ENCODE measurements at places on chromosomes 11 and 22.
A peak's percentile ranks its signal among the peaks of the same experiment; 100 is the strongest.

DNA sequence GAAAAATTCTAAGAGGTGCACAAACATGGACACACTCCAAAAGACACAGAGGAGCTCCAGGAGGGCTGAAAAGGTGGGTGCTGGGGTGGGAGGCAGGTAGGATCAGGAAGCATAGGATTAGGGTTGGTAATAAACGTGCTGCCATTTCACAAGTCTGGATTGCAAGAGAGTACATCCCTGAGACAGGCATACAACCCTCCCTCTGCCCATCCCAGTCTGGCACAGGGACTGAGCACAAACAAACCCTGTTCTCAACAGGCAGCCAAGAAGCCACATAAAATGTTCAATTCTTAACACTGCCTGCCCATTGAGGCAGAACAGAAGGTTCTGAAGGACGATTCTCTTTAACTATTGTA lies 18.5 kb downstream of the SLC35F2 start:
- DNase-seq, result no peak

GRCh38 chr11:82462608-82463242 lies 270.9 kb downstream of the FAM181B start:
- no peak for DNase-seq

- DNase-seq, result no peak
These were observed 61.4 kb upstream of the BMAL1 start for GRCh38 chr11:13216019-13216710.

- DNase-seq, result no peak
These were observed 14.2 kb downstream of the MCAT start for GRCh38 chr22:43128928-43129424.

- DNase-seq, result no peak
These were observed 28.6 kb downstream of the FAM83F start for GRCh38 chr22:40023341-40023841.

- DNase-seq, result no peak
These were observed 19.8 kb upstream of the RAPSN start for GRCh38 chr11:47468598-47469214.

DNA sequence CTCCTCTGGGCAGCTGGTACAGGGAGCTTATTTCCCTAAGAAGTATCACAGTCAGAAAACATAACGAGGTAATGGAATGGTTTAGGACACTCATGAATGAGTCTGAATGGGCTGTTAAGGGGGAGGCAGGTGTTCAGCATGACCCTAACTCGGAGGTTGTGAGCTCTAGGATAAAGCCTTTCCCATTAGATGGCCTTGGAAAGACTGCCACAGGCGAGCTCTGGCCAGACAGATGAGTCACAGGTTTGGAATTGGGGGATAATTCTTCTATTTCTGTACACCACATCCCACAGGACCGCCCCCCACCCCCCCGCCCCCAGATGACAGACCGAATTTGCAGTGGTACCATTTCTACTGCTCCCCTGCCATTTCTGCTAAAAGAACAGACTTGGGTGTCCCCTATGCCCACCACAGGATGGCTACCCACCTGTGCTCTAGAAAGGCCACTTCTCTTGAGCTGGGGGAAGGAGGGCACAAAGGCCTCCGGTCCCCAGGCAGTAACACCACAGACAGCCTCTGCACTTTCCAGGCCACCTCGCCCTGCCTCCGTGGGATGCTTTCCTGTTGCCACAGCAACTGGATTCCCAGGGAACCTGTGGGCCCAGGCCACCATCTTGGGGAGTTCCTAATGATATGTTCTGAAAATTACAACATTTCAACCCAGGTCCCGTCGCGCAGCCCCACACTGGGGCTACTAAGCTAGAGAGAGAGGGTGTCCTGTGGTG lies 76.7 kb downstream of the TRIM29 start:
- DNase-seq, result no peak

- no peak for DNase-seq
These were observed 97.9 kb downstream of the MORC2 start for GRCh38 chr22:30870451-30871345.

- DNase-seq, result no peak
These were observed 268.8 kb downstream of the DDX10 start for GRCh38 chr11:108933630-108934029.

- peak; percentile 13 for DNase-seq
These were observed 1.2 kb downstream of the UBE2L6 start for GRCh38 chr11:57566005-57566904.

DNA sequence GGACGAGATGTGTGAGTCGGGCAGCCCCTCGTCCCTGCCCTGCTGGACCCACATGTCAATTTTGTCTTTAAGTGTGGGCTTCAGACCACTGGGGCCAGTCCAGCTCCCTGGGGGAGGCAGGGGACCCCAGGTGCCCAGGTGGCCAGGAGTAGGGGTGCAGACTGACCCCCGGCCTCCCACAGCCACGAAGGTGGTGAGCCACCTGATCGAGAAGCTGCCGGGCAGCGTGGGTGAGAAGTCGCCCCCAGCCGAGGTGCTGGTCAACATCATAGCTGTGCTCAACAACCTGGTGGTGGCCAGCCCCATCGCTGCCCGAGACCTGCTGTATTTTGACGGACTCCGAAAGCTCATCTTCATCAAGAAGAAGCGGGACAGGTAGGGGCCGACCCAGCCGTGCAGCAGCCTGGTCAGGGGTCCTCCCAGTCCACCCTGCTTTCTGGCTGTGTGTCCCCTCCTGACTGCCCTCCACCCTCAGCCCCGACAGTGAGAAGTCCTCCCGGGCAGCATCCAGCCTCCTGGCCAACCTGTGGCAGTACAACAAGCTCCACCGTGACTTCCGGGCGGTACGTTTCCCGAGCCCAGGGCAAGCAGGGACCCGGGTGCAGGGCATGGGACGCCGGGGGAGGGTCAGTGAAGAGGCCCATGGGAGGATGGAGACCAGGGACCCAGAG lies 9.9 kb downstream of the PKP3 start:
- DNase-seq, result no peak

All from stimulated activated CD8-positive, alpha-beta memory T cell treated with anti-CD3 and anti-CD28 coated beads, Interleukin-4, amount 100 ng/mL, for 4 hours (primary cell).